ENCODE measurements at places on chromosomes 16 and 17.

DNA sequence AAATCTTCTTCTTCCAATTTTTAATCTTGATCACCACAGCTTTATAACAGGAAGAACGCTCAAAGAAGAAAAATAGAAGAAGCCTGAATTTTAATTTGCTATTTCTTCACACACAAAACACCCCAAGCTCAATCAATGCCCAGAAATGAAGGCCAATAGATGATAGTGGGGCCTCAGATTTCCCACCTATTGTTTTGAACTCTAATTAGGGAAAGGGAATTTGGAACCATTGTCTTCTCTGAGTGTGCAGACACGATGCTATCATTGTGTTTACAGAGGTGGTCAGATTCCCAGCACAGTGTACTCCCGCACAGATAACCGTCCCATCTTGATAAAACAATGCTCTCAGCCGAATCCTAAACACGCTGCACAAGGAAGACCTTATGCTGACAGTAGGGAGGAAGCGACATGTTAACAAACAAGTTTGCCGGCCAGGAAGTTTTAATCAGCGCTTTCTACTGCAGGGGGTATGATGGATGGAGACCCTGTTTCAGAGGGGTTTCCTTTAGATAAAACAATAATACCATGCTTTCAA lies 684.7 kb downstream of the MAF start:
- no peak for DNase-seq

DNA sequence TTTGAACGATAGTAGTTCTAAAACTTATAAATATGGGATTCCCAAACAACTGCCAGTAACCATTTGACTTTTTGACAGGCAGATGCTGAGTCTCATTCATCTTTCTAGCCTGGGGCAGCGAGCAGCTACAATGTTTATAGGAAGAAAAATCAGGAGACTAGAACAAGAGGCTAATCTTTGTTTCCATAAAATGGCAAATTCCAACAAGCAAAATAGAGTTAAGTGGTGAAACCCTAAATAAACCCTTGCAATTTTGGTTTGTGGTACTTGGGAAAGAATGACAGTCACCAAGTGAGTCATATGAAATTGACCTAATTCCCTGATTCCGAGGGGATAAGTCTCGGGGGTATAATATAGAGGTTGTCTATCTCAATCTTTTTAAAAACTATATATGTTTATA lies 27.3 kb upstream of the HS3ST2 start:
- DNase-seq: no peak

DNA sequence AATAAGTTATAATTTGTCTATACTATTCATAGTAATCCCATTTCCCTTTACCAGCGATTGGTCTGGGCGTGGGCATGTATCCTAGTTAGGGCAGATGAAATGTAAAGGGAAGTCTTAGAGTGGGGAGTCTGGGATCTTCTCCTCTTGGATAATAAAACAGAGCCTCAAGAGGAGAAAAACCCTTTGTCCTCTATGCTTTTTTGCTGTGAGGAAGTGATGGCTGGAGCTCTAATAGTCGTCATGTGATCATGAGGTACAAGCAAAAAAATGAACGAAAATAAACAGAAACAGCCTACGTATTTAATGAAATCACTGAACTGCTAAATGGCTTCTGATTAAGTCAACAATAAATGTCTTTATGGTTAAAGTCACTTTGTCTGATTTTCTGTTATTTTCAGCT lies 26.8 kb downstream of the EFCAB5 start:
- DNase-seq: no peak

DNA sequence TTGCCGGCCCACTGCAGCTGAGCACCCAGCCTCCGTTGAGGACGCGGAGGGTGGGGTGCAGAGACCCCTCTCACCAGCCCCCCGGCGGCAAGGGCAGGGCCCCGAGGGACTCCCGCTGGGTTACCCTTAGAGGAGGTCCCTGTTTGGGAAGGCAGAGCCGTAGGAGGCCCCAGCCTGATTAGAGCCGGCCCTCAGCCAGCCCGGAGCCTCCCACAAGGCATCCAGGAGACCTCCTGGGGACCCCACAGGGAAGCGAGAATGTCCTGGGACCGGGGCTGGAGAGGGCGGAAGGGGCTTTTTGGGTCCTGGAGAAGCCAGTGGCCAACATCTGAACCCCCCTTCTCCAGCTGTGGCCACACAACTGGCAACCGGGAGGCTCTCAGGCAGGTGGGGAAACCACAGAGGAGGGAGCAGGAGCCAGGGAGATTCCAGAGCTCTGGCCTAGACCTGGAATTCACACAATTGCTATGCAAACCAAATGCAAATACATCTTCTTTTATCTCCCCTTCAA lies 21.7 kb upstream of the SP6 start:
- no peak for DNase-seq

DNA sequence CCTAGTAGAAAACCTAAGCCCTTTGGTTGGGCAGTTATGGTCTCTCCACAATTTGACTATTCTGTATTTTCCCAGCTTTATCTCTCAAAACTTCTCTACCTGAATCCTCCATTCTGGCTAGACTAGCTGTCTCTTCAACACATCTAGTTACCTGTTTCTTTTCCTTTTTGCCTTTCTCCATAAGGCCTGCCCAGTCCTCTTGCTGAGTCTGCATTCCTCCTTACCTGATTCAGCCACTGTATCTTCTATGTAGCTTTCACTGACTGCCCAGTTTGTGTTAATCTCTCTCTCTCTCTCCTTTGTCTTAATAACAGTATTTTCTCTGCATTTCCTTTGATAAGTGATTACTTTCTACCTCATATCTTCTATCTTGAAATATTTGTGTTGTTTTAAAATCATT lies 2.1 kb upstream of the EVI2A start:
- DNase-seq: no peak

GRCh38 chr17:10987786-10988185 lies 149.9 kb upstream of the PIRT start:
- DNase-seq: no peak

DNA sequence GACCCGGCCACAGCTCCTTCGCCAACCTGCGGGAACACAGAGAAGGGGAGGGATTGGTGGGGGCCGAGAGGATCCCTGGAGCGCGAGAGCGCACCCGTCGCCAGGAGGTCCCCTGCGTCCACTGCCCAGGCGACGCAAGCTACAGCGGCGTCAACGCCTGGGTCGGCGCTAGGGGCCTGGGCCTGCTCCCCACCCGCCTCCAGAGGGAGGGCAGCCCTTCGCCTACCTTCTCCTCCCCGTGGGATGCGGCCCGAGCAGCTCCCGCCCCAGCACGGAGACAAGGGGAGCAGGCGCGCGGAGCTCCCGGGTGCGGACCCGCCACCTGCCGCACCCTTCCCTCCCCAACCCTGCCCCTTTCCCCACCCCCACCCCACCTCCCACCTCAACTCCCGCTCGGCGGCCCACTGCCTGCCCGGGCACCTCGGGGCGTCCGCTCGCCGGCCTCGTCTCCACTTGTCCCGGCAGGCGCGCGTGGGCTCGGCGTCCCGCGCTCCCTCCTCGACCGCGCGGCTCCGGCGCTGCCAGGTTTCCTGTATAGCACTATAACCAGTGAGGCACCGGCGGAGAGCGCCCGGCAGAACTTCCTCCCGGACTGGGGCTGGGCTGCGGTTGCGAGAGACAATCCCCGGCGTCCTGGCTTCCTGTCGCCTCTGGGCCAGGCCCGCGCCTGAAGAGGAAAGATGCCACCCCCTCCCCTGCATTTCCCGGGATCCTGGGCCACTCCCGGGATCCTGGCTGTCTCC lies 119.1 kb upstream of the SMURF2 start:
- peak; percentile 49 for DNase-seq

GRCh38 chr17:69884846-69885245 lies 190.2 kb upstream of the KCNJ16 start:
- DNase-seq: no peak

DNA sequence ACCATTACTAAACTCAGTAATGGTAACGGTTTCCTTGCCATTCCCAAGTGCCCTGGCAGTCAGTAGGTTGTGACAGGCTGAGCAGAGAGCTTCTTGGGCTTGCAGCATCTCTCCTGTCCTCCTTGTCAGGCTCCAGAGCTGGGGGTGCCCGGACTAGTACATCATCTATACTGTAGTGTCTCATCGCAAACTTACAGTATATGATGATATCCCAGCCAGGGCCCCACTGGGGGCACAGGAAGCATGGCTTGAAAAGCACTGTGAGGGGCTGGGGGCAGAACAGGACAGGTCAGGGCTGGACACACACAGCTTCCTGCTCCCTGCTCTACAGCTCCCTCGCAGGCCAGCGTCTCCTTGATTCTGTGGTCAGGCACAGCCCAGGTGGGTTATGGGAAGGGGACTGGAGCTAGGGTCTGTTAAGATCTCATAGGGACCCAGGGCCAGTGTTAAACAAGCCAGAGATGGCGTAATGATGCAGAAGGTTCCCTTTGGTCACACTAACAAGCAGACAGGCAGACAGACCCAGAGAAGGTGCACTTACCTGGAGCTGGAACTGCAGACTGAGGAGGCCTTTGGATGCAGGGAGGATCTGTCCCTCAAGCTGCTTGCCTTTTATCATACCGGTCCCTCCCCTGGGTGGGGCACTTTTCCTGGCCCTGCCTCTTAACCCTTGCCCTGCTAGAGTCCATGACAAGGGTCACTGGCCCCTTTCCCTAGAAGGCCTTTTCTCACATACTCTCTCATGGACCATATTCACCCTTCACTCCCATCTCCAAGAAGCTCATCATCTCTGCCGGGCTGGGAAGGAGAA lies 6.8 kb downstream of the ERAL1 start:
- DNase-seq: no peak

- DNase-seq: no peak
Measured at GRCh38 chr17:19538095-19539039, 4.7 kb downstream of the SLC47A1 start.

DNA sequence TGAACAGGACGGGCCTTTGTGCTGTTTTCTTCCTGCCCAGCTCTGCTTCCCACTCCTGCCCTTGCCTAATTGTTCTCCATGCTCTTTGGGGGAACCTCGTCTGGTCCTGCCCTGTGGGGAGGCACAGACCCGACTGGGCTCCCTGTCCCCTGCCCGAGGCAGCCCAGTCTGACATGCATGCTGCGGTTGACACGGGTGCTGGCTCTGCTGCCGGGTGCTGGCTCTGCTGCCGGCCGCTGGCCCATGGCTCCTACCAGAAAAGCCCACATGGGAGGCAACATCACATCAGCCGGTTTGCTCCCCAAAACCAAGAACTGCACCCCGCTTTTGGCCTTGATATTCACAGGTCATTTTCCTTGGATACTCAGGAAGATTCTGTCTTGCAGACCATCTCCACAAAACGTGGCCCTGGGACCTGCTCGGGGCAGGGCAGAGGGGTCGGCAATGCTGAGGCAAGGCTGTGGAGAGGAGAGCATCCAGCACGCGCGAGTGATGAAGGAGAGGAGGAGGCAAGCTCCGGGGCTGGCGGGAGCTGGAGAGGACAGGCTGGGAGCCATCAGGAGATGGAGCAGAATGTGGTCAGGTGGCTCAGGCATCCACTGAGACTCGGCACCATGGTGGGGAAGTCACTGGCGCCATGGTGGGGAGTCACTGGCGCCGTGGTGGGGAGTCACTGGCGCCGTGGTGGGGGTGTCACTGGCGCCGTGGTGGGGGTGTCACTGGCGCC lies 31.6 kb downstream of the RBFOX3 start:
- DNase-seq: no peak

GRCh38 chr16:53235851-53236250 lies 181.1 kb downstream of the CHD9 start:
- no peak for DNase-seq
